ENCODE measurements at places on chromosomes 13 and 19.
A peak's percentile ranks its signal among the peaks of the same experiment; 100 is the strongest.

- DNase-seq = no peak
Measured at GRCh38 chr13:51292000-51292565, 47.4 kb upstream of the SERPINE3 start.

DNA sequence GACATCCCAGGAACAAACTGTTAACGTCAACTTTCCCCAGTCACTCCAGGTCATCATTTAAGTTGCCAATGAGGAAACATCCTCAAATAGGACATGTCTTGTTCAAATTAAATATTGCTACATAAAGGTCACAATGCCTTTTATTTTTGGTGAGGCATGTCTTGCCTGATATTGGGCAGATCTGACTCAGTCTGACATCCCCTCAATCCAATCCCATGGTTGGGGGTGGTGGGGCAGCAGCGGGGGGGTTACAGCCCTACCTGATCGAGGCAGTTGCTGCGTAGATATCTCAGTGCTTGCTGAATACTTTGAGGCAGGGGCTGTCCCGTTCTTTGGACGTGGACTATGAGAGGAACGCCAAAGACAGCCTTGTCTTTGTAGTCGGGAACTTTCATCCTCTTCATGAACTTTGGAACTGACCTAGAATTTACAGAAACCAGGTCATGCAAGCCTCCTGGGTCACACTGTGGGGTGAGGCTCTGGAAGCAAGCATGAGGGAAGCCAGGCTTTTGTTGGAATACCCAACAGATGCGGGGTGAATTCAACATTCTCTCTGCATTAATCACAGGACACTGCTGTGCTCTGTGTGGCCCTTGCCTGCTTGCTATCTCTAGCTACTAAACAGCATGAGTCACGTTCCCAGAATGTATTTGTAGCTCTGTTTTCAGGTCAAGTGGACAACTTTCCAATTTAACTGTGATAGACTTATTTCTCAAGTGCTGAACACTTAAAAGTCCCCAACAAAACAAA lies 109.8 kb downstream of the KL start:
- DNase-seq = no peak

DNA sequence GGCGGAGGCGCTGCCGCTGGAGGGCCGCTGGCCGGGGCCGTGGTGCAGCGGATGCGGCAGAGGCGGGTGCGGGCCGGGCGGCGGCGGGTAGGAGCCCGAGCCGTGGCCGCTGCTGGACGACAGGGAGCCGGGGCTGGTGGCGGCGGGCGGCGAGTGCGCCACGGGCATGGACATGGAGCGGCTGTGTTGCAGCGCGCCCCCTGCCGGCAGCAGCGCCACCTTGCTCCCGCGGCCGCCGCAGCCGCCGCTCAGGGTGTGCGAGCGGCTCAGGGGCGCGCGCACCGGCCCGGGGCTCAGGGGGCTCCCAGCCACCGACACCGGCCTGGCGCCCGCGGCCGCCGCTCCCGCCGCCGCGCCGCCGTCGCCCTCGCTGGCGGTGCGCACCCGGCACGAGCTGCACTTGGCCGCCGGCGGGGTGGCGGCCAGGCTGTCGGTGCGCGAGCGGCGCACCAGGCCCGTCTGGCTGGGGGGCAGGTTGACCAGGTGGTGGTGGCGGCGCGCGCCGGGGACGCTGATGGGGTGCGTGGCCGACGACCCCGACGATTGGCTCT lies 1.7 kb downstream of the IRS2 start:
- peak; percentile 49 for DNase-seq

- peak; percentile 28 for DNase-seq
Measured at GRCh38 chr19:43651758-43652545, 12.3 kb upstream of the CADM4 start.

DNA sequence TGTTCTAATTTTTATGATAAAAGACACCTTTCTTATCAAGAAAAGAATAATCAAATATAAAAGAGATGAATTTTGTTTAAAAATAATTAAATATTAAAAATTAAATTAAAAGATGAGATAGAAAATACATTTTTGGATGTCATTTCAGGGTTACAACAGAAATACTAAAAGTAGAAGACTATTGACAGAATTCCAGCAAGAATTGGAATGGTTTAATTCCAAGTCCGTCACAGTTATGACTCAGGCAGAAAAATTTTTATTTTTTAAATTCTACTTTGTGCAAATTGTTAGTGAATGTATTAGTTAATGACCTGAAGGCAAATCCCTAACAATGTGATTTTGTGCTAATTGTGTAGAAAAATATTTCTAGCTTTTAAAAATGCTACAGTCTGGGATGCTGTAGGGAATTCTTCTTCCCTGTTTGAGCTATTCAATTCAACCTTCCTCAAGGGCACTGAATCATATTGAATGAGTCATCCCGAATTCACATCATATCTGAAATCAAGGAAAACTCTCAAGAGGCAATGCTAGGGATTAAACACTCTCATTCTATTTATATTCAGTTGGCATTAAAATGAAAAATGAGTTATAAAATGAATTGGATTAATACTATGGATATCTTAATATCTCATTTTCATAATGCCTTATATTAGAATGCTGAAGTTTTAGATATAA lies 633.5 kb upstream of the ATXN8OS start:
- no peak for DNase-seq

- no peak for DNase-seq
Measured at GRCh38 chr13:20190481-20191310, 2.0 kb downstream of the GJB2 start.

DNA sequence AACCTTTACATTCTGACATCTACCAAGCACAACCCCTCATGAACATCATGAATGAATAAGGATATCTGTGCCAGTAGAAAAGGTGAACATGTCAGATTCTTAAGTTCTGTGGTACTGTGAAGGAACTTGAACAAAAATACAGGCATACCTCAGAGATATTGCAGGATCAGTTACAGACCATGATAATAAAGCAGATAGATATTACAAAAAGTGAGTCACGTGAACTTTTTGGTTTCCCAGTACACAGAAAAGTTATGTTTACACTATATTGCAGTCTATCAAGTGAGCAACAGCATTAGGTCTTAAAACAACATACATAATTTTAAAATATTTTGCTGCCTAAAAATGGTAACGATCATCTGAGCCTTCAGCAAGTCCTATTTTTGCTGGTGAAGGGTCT lies 101.2 kb downstream of the DIAPH3 start:
- DNase-seq = no peak

GRCh38 chr13:94157705-94158218 lies 321.7 kb downstream of the DCT start:
- DNase-seq = no peak

GRCh38 chr13:101594936-101595335 lies 142.5 kb downstream of the ITGBL1 start:
- DNase-seq = no peak

GRCh38 chr13:46106839-46107371 lies 2.1 kb upstream of the CPB2 start:
- no peak for DNase-seq

Measured in CD4-positive, alpha-beta T cell treated with Interleukin-4 for 4 hours (primary cell).